ENCODE measurements at places on chromosomes 7 and 10.

- no peak for DNase-seq
These were observed 15.4 kb upstream of the PRF1 start for GRCh38 chr10:70617798-70618568.

GRCh38 chr7:129332254-129333035 is 101.8 kb upstream of the STRIP2 start:
- no peak for DNase-seq

DNA sequence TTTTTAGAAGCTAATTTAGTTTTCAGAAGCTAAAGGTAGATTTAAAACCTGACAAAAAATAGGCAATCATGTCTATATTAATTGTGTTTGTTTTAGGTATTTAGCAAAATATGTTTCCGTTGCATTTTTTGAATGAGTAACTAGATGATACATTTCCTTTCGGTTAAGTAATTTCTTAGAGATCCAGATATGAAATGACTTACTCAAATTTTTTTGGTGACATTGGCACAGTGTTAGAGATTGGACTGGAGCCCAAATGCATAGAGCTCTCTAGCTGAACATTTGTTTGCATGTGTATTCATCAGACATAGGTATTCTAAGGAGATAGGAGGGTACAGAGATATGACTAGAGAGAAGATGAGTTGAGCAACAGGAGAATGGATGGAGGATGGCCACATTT is 1.9 kb downstream of the BUB3 start:
- no peak for DNase-seq

GRCh38 chr10:133453516-133454203 is at the start of gene SCART1:
TSS of gene SCART1 (plus strand) at chr10:133453945. CDS start at chr10:133453998, 53 bp downstream.
- DNase-seq = no peak

- no peak for DNase-seq
These were observed 1.3 kb upstream of the CDK14 start for GRCh38 chr7:90594751-90595317.

DNA sequence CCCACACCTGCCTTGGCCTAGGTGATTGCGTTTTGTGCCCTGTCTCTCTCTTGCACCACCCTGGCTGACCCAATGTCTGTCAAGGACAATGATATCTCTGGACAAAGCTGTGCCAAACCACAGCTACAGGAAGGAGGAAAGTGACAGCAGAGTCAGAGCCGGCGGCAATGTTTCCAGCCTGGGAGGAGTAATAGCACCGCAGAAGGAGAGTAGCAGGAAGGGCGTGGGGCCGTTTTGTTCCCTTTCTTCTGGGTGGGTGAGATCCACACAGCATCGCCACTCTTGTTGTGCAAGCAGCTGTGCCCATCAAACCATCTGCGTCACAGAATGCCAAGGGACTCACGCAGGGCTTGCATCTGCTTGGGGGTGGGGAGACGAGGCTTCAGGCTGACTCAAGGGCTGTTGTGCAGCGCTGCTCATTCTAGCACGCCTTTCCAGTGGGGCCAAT is 341.6 kb upstream of the AUTS2 start:
- no peak for DNase-seq

DNA sequence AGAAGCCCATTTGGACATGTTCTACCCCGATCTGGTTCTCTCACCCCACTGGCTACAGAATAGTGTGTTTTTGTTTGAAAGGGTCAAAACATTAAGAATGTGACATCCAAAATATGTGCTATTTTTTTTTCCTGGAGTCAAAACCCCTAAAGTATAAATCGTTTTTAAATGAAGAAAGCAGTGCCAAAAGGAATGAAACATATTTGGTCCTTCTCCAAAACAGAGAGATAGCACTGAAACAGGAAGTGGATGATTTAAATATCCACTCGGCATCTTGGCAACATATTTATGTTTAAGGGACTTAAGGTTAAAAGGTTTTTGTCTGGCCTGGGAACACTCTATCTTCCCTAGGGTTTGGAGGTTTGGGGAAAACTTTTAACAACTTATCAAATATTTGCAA is 32.3 kb downstream of the CALD1 start:
- no peak for DNase-seq

- no peak for DNase-seq
These were observed 111.1 kb upstream of the FAM171A1 start for GRCh38 chr10:15482156-15482555.
